ENCODE measurements at places on chromosomes 2 and 18.

DNA sequence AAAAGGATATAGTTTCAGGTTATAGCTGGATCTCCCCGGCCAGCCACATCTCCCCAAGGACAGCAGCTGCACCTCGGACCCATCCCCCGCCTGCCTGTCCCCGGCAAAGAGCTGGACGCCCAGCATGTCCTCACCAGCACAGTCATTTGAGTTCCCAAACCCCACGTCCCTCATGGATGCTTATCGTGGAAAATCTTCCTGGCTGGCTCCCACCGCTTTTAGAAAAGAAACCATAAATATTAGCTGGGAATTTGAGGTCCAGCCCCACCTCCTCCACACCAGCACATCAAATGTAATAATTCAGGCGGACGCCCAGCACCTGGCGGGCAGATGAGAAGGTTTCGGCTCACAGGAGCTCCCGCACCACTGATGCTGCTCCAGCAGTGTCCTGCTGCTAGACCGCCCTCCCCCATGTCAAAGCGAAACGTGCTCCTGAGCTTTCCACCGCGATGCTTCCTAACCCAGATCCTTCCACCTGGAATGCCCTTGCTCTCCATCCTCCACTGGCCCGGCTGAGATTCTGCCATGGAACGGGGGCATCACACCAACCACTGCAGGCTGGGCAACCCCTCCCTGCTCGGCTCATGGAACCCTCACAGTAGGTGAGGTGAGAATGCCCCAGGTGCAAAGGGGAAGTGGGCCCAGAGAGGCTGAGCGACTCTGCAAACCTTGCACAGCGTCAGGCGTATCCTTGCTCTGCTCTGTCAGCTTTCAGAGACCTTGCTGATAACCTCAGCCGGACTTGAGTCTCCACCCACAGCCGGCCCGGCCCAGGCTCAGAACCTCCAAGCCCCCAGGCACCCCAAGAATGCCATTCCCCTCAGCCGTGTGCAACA, 71.5 kb upstream of the GPC1 start:
- DNase-seq: no peak

DNA sequence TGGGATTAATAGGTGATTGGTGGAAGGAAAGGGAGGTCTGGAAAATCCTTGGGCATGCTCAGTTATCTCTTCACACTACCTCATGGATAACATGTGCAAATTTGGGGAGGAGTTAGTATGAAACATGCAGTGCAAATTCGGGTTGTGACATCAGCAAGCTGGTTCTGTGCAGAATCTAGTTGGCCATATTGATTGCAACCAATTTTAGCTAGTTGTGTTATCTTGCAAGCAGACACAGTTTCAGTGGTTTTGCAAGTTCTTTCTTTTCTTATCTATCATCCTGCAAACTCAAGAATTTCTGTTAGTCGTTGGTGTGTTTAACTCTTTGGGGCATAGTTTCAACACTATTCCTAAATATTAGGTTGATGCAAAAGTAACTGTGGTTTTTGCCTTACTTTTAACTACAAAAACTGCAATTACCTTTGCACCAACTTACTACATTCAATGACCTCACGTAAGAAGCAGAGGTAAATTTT, 135.4 kb downstream of the PTH2R start:
- DNase-seq: no peak

DNA sequence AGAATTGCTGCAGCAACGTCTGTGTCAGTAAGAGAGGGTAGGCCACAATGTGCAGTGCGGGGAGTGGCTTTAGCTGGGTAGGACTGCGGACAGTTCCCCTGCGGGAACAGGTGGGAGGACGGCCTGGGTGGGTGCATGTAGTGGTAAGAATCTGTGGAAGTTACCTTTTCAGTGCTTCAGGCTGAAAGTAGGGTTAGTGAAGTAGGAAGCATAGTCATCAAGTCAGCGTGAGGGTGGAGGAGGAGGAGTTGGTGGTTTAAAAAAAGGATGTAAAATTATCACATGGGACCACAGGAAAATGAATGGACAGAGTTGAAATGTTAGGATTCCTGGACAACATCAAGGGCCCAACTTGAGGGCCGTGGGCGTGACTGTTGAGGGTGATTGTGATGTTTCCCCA, 13.2 kb downstream of the CEP192 start:
- DNase-seq: no peak

- DNase-seq: no peak
Measured at GRCh38 chr18:39455285-39455684, 1889.7 kb upstream of the CELF4 start.

DNA sequence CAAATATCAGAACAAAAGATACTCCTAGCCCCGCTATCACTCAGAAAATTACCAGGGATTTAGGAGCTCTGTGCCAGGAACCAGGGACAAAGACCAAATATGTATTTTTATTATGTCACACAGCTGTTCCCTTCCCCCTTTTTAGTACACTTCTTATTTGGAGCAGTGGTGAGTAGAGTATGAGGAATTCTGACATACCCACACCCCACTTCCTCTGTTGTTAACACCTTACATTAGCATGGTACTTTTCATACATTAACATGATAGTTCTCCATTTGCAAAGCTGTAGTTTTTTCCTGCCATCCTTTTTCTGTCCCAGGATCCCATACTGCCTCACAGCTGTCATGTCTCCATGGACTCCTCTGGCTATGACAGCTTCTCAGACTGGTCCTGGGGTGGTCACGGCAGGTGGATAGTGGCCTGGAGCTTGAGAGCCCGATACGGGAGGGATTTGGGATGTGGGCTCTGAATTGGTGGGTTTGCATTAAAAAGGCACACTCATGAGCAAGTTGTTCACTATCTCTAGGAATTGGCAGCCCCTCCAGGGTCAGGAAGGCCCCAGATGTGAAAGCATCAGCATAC, 100.2 kb downstream of the SH3RF3 start:
- no peak for DNase-seq

DNA sequence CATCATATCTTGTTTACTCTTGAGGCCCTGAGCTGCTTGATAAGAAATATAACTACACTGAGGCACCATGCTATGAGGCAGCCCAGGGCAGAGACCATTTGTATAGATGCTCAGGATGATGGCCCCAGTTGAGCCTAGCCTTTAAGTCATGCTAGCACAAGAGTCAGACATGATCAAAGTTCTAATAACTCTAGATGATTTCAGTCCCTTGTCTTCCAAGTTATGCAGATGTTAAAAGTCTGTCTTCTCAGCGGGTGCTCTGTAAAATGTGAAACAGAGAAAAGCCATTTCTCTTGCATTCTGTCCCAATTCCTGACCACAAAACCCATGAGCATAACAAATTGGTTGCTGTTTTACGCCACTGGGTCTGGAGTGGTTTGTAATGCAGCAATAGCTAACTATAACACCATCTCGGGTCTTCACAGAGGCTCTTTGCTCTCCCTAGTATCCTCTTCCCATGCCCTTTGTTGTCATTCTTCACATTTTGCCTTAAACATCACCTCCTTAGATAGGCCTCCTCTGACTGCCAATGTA, 49.6 kb downstream of the NXPH2 start:
- DNase-seq: no peak

GRCh38 chr2:197461057-197461456, 7.7 kb downstream of the COQ10B start:
- no peak for DNase-seq

DNA sequence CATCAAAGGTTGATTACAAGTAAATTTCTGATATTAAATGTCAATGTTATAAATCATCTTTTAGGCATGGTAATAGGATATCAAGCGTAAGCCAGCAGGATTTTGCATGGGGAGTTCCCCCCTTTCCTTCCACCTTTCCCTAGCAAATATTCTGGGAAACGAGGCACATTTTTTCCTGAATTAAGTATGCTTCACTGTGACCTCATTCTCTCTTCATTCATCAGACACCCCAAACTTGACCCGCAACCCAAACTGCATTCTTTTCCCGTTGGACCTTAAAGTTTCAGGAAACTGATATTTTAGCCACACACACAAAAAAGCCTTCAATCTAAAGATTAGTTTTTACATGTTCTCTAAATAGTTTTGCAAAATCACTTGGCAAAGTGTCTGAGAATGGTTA, 214.5 kb upstream of the CTAGE1 start:
- DNase-seq: no peak

- no peak for DNase-seq
Measured at GRCh38 chr2:171742760-171743159, 55.5 kb downstream of the DYNC1I2 start.

- DNase-seq: no peak
Measured at GRCh38 chr2:204024503-204024902, 87.9 kb downstream of the ICOS start.

GRCh38 chr2:67600946-67601345, 203.8 kb downstream of the ETAA1 start:
- no peak for DNase-seq

GRCh38 chr2:118865106-118865505, 17.7 kb upstream of the EN1 start:
- DNase-seq: no peak

DNA sequence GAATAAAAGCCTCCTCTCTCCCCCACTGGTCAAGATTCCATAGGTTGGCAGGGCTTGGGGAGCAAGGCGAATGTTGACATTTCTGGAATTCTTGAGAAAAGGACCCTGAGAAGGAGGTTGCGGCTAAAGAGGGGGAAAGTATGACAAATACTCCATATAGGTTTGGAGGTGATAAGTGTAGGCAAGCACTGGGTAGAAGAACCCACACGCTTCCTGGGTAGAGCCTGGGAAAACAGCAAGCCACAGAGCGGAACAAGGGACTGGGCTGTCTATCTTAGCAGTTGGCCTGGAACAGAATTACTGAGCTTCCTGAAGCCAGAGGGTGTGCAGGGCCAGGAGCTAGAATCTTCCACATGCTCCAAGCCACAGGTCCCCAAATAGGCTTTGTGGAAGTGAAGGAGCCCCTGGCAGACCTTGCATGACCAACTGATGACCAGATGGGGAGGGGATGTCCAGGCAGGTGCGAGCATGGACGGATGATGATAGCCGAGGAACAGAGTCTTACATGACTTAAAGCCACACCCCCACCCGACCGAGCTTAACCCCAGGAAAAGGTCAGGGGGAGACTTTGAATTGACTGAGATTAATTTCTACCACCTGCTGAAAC, 9.9 kb downstream of the PRKAG3 start:
- no peak for DNase-seq

DNA sequence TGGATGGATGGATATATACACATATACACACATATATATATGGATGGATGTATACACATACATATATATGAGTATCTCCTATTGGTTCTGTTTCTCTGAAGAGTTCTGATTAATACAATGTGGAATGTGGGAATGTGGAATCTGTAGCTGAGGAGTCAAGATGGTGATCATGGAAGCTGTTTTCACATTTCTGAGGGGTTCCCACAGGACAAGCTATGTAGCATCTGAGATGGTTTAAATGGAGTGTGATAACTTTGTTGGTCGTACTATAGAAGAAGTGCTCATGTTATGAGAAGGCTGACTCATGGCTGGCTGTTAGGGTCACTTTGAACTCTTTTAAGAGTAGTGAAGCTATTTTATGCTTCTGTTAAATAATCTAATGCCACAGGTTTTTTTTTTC, 279.7 kb downstream of the MEIS1 start:
- no peak for DNase-seq

DNA sequence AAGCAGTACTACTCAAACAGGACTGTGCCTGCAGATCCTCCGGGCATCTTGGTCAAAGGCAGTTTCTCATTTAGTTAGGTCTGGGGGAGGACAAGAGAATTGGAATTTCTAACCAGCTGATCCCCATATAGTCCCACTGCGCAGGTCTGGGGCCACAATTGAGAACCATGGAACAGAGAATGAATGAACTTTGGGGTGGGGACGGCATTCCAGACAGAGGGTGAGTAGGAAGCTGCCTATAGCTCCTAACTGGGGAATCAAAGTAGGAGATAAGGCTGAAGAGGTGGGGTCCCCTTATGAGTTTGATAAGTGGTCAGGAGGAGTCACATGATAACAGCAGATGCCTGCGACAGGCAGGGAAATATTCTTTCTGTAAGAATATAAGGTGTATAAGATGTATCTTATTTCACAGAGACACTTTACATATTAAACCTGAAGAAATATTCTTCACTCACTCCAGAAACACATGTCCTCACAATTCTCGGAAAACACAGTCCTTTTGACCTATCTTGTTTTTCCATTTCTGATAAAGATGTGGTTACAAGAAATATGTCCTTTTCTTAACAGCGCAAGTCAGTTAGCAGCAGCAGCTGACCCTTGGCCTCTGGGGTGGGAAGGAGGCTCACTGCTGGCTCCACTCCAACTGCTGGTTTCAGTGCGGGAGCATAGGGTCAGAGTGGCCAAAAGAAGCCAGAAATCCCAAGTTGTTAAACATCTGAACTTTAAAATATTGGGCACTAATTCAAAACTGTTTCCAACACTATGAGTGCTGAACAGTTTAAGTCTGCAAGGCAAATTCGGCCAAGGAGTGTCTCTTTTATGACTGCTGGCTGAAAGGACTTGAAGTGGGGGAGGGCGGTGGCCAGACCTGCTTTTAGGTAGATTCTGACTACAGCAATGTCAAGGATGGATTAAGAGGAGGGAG, 12.6 kb upstream of the TMEM214 start:
- no peak for DNase-seq

DNA sequence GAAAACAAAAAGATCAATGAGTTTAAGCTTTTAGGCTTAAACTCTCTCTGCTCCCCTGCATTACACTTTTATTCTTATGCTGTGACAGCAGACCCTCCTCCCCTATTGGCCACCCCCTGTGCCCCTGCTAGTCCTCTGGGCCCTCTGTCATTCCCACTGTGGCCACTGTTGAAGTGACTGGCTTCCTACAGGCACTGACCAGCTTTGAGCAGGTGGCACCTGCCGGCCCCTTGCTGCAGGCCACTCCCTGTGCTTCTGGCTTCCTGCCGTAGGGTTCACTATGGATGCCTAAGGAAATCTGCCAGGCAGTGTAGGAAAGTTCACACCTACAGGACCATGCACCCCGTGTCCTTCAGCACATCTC, 156.5 kb upstream of the L3MBTL4 start:
- DNase-seq: no peak

GRCh38 chr2:175180701-175181103, 808 bp downstream of the ATP5MC3 start:
- no peak for DNase-seq

DNA sequence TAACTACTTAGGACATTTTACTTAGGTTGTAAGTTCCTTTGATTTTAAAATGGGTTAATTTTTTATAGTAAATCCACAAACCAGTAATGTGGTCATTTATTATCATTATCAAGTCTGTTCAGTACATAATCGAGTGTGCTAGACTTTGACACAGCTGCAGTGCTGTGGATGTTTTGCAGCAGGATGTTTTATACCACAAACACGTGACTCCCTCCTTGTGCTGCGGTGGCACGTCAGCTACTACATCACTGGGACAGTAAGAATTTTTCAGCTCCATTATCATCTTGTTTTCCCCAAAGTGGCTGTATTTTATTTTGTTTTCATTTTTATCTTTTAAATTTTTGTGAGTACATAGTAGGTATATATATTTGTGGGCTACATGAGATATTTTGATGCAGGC, 70.0 kb downstream of the ATP9B start:
- no peak for DNase-seq

DNA sequence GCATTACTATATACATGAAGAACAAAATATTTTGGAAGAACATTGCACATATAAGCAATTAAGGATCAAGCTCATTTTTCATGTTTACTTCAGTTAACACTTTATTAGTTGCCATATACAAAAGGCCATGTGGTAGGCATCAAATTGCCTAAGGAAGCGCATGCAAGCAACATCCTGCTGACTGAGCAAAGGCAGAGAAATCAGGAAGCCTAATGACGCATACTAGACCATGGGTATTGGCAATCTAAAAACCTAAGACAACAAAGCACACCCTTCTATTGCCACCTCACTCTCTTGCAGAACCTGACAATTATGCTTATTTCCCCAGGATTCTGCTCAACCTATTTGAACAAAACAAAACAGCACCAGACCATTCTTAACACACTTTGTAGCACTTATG, 171.9 kb downstream of the STK39 start:
- DNase-seq: no peak

GRCh38 chr2:102797486-102797885, 35.7 kb downstream of the TMEM182 start:
- no peak for DNase-seq
